ENCODE measurements at places on chromosomes 12 and 14.
A peak's percentile ranks its signal among the peaks of the same experiment; 100 is the strongest.

DNA sequence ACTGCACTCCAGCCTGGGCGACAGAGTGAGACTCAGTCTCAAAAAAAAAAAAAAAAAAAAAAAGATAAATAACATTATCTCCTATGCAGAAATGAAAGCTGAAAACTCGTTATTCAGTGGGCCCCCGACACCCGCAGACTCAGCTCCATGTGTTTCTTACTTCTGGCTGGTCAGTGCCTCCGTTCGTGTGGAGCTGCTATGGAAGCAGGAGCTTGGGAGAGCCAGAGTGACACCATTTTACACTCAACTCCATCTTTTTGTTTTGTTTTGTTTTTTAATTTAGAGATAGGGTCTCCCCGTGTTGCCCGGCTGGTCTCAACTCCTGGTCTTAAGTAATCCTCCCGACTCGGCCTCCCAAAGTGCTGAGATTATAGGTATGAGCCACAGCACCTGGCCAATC lies 13.3 kb upstream of the PLEKHG6 start:
- DNase-seq: no peak

- no peak for DNase-seq
These were observed 2.0 kb downstream of the DENND5B start for GRCh38 chr12:31588976-31589375.

GRCh38 chr12:27747111-27747820 lies 32.8 kb upstream of the KLHL42 start:
- DNase-seq: no peak

DNA sequence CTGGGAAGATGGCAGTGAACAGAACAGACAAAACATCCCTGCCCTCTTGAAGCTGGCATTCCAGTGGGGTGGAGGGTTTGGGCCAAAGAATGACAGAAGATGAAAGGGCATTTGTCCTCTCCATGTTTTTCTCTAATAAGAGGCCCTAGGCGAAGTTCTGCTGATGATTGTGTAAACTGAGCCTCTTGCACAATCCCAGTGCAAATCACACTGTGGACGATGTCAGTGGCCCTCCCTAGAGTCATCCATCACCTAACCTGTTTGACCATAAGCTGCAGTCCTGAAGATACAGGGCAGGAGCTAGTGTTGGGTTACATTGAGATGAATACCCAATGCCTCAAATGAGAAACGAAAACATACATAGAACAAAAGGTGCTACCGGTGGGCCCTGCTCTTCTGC lies 622.4 kb upstream of the TBX3 start:
- no peak for DNase-seq

DNA sequence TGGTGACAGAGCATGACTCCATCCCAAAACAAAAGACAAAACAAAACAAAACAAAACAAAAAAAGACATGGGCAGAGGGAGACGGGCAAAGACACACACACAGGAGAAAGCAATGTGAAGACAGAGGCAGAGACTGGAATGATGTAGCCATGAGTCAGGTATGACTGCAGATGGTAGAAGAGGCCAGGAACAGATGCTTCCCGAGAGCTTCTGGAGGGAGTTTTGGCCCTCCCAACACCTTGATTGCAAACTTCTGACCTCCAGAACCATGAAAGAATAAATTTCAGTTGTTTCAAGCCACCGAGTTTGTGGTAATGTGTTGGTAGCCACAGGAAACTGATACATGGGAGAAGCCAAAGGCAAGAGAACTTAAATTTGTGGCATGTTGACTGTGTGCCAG lies 27.1 kb downstream of the VWF start:
- DNase-seq: no peak

DNA sequence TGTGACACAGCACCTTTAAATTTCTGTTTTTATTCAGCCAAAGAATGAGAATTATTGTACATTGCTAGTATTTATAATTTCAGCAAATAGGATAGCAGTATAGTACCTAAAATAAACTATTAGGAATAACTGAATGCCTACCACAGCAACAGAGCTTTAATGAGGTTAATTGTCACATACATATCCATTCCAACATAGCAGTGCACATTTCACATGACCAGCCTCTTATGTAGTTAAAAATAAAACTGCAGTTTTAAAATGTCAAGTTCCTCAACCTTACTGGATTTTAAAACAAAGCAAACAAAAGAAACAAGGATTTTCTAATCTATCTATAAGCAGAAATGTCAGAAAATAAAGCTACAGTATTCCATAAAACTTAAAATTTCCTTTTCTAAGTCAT lies 50.6 kb upstream of the TTC7B start:
- no peak for DNase-seq

- peak; percentile 32 for DNase-seq
These were observed 10.5 kb downstream of the ARHGEF25 start for GRCh38 chr12:57621497-57622292.

GRCh38 chr14:39763402-39763890 lies 331.2 kb upstream of the FBXO33 start:
- DNase-seq: no peak

GRCh38 chr12:9869307-9870161 lies at the start of gene CLEC2B:
TSS of gene CLEC2B (minus strand) at chr12:9869354.
- DNase-seq: no peak

DNA sequence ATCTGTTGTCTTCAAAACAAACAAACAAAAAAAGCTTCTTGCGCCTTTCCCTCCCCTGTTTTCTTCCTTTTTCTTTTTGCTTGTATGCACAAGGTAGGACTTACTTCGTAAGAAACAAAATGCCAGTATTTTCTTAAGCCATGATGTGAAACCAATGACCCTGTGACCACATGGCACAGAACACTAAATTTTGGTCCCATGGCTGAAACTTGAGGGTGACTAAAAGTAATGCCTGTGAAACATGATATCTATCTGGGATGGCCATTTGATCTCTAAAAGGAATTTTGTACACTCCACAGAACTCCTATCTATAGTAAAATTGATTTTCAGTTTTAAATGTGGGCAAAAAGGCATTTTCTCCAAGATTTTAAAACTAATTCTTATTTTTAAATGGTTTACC lies 63.6 kb downstream of the PAPOLA start:
- no peak for DNase-seq

GRCh38 chr12:40502322-40502721 lies 189.9 kb upstream of the CNTN1 start:
- DNase-seq: no peak

DNA sequence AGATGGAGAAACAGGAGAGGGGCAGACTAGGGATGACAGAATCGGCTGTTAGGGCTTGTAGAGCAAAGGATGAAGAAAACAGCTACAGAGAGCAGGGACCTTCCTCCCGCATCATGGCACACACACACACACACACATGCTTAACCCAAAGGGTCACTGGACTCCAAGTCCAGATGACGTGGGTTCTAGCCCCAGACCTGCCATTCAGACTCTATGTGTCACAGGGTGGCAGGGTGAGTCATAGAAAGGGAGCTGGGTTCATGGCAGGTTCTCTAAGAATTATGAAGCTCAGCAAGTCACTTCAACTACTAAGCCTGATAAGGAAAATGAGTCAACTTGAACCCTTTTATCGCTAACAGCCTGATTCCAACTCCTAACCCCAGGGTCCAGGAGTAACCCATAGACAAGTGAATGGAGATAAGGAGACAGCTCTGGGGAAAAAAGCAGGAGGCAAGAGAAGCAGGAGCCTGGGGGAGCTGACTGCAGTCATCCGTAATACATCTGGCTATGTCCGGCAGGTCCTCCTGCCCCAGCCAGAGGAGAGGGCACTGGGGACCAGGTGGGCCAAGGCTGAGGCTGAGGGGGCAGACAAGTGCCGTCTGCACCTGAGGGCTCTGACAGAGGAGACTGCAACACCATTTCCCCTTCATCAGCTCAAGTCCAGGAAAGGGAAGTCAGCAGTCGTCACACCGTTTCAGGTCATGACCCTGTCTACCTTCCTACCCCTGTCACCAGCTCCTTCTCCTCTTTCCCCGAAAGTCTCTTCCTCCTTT lies 3.6 kb upstream of the TNFRSF1A start:
- no peak for DNase-seq
